ENCODE measurements at places on chromosomes 7 and 10.
A peak's percentile ranks its signal among the peaks of the same experiment; 100 is the strongest.

- peak; percentile 78 for DNase-seq
These were observed 121.6 kb upstream of the KLF6 start for GRCh38 chr10:3906511-3907111.

- DNase-seq: peak; percentile 26
These were observed 65.5 kb downstream of the CPVL start for GRCh38 chr7:29080803-29081202.

- DNase-seq: no peak
These were observed 223.7 kb downstream of the MAD1L1 start for GRCh38 chr7:2008936-2009540.

DNA sequence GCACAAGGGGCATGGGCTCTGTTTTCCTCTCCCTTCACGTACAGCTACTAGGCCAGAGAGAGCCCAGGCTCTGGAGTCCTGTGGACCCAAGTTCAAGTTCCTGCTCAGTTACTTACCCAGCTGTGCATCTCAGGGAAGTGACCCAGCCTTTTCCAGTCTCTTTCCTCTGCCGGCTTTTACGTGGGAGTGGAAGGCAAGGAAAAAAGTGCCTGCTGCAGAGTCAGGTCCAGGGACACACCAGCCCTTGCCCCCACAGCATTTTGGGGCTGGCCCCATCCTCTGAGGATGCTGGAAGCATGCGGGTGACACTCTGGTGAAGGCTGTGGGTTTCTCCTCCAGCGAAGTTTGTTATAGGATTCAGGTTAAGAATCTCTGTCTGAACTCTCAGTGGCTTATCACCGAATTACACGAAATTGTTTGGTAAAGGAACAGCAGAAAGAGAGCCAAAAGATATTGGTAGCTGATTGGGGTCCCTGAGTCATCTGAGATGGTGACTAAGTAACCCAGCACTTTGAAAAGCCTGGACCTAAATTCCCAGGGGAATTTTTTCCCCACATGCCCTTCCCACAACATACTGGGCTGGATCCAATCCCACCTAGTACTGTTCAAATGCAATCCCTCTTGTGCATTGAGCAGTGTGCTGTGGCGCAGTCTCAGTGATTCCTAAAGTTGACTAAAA, 424.3 kb downstream of the RPS24 start:
- peak; percentile 73 for DNase-seq

GRCh38 chr10:3784510-3785250, at the start of gene KLF6:
Gene KLF6 (minus strand): TSS chr10:3785209. CDS start chr10:3785014, 195 bp downstream.
- peak; percentile 65 for DNase-seq

DNA sequence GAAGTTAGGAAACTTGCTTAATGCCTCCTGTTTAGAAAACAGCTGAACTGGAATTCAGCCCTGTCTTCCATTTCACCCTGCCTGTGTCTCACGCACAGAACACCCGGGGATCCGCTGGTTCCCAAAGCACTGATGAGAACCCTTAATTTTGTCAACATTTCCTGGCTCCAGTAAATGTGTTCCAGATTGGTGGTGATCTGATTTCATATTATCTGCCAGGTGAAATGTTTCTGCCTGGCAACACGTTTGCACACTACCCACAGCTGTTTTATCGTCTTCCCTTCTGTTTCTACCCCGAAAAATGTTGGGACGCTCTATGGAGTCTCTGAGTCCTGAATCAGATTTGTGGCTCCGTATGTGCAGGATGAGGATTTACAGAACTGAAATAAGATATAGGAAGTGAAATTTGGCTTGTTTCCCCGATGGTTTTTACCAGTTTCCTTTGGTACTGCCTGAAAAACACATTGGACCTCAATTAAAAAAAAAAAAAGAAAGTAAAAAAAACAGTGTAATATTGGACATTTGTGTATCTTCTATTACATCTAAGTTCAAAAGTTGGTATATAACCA, 29.0 kb downstream of the MRC1 start:
- DNase-seq: no peak

Measured in GM23248 (cell line).